ENCODE measurements at places on chromosomes 4 and X.

- no peak for DNase-seq
These were observed 67.4 kb upstream of the UGT2B10 start for GRCh38 chr4:68748181-68748991.

DNA sequence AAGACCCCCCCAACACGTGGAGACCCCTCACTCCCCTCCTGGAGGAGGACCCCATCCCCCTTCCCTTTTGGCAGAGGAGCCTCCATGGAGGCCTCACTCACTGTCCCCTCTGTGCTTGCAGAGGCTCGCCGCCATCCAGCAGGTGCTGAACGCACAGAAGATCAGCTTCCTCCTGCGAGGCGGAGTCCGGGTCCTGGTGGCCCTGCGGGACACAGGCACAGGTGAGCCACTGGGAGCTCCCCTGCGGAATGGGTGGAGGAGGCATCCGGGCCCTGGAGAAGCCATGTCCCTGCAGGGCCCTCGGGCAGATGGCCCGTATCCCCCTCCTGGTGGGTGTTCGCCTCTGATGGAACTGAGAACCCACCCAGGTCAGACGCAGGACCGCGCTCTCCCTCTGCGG is 206.5 kb downstream of the AFAP1 start:
- DNase-seq = no peak

- DNase-seq = no peak
These were observed 50.0 kb downstream of the KDR start for GRCh38 chr4:55075376-55075775.

DNA sequence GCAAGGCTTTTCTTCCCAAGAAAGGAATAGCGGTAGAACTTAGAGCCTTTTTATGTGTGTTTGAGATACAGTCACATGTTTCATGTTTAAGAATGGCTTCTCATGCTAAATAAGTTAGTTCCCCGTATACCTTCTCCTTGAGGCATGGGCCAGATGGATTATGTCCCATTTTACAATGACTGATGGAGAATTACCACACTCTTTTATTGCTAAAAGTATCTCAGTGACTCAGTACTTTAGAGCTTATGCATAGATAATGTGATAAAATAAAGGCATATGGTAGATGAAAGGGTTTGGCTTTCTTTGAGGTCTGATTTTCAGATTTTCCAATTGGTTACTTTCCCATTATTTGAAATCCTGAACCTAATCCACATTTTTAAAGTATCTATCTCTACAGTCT is 121.8 kb upstream of the BMPR1B start:
- no peak for DNase-seq

- no peak for DNase-seq
These were observed 183.0 kb upstream of the SFRP2 start for GRCh38 chr4:153971899-153972298.

- DNase-seq = no peak
These were observed 95.0 kb upstream of the SLC34A2 start for GRCh38 chr4:25560605-25561004.

DNA sequence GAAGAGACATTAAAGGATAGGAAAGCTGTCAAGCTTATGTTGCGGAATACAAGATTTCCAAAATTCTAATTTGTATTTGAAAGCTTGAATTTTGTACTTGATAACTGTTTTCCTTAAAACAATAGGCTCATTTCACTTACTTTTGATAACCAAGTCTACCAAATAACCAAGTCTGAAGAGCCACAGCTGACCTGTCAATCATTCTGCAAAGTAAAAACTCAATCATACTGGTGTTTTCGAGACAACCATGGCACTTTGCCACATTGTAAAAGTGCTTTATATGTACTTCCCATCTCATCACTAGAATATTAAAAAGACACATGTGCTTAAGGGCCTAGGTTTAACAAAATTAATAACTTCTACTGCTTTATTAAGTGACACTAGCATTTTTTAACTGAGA is 47.9 kb downstream of the LEF1 start:
- no peak for DNase-seq

GRCh38 chr4:69727926-69728325 is 32.5 kb downstream of the SULT1B1 start:
- no peak for DNase-seq

GRCh38 chr4:189533603-189534002 is 407.1 kb upstream of the FRG1 start:
- DNase-seq = no peak

DNA sequence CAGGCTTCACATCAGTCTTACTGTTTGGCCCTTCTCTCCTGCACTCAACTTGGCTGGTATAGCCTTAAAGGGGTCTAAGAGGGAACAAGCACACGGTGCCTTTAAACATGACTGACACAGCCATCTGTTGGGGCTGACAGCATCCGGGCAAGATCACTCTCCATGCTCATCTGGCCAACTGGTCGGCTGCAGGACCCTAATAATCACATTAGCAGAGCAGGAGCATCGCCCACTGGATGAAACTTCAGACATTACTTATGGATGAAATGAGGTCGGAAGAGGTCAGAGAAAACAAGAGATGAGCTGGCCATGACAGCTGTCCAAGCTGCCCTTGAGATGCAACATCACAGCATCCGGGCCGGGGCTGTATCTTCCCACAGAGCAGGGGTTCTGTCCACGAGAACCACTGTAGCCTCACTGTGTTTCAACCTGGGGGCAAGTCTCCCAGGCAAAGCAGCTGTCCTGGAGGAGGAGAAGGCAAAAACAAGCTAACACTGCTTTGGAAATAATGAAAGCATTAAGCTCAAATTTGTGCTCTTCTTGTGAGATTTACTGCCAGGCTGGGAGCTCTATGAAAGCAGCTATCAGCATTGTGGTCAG is 94.4 kb upstream of the TTC29 start:
- DNase-seq = no peak

- DNase-seq = no peak
These were observed 141.7 kb upstream of the SCML1 start for GRCh38 chrX:17595456-17596035.

GRCh38 chrX:132369617-132370326 is 119.1 kb downstream of the MBNL3 start:
- DNase-seq = no peak

DNA sequence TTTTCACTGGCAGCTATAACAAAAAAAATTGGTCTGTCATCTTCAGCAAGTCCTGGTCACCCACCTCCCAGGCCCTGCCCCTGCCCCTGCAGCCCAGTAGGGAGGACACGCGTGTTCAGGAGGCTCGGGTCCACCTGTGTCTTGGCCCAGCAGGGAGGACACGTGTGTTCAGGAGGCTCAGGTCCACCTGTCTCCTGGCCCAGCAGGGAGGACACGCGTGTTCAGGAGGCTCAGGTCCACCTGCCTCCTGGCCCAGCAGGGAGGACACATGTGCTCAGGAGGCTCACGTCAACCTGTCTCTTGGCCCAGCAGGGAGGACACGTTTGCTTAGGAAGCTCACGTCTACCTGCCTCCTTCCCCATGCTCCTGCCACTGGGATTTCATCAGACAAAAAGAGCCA is 44.9 kb downstream of the HTT-AS start:
- DNase-seq = no peak

- DNase-seq = no peak
These were observed 654.6 kb upstream of the GALNT7 start for GRCh38 chr4:172514011-172514410.

DNA sequence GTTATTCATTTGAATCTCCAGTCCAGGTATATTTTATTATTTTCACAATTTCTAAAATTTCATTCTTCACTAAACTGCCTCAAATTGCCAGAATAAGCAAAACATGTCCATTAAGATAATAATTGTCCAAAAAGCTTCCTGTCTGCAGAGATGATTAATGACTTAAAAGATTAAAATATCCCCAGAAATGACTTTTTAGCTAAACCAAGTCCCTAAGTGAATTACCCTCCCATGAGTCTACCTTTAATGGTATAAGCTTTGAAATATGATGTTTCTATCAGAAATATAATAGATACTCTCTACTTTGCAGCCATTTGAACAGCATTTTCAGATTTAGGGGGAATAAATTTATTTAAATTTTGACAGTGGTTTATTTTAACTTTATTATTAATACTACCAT is 289.2 kb upstream of the EMCN start:
- no peak for DNase-seq

DNA sequence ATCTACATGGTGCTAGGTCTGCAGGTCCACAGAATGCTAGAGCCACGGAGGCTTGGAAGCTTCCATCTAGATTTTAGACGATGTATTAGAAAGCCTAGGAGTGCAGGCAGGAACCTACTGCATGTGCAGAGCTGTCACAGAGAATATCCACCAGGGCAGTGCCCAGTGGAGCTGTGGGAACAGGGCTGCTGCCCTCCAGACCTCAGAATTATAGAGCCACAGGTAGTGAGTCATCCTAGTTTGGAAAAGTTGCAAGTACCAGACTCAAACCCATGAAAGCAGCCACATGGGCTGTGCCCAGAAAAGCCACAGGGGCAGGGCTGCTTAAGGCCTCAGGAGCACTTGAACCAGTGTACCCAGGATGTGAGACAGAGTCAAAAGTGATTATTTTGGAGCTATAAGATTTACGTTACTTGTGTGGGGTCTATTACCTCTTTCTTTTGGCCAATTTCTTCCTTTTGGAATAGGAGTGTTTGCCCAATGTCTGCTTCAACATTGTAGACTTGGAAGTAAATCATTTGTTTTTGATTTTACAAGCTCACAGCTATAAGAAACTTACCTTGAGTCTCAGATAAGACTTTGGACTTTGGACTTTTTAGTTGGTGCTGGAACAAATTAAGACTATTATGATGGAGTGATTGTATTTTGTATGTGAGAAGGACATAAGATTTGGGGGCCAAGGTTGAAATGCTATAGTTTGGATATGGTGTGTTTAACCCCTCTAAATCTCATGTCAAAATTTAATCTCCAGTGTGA is 143.5 kb upstream of the CHRDL1 start:
- no peak for DNase-seq

GRCh38 chrX:23610495-23610894 is 56.8 kb upstream of the PRDX4 start:
- no peak for DNase-seq

DNA sequence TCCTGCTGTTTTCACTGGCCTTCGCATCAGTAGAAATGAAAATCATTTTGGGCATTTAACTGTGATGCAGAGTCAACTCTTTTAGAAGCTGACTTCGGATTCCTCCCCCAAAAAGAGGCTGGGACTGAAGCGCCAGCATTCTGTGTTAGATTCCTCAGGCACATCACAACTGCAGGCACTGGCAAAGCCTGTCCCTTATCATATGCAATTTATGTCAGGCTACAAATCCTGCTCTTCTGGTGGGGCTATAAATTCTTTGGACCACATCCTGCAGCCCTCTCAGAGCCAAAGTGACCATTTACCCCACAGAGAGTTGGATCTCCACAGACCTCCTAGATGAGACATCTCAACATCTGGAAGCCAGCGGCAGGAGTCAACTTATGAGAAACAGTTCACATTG is 138.4 kb downstream of the CBR4 start:
- DNase-seq = no peak

- DNase-seq = no peak
These were observed 287.4 kb downstream of the CHIC1 start for GRCh38 chrX:73850124-73851013.

- no peak for DNase-seq
These were observed 29.5 kb downstream of the SMPX start for GRCh38 chrX:21728276-21728968.

DNA sequence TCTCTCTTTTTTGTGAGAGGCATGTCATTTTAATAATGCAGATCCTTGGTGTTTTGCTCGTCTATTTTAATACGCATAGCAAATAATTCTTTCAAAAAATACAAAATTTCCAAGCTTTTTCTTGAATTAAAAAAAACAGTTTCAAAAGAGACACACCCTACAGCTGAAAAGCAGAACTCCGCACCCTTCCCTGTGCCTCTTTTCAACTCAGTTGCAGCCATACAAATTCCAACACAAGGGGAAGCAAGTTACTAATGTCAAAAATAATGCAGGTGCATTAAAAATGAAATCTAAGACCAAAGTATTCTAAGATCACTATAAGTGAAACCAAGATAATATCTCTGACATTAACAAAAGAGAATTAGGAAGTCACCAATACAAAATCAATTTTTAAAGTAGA is 66.6 kb downstream of the NR3C2 start:
- no peak for DNase-seq

DNA sequence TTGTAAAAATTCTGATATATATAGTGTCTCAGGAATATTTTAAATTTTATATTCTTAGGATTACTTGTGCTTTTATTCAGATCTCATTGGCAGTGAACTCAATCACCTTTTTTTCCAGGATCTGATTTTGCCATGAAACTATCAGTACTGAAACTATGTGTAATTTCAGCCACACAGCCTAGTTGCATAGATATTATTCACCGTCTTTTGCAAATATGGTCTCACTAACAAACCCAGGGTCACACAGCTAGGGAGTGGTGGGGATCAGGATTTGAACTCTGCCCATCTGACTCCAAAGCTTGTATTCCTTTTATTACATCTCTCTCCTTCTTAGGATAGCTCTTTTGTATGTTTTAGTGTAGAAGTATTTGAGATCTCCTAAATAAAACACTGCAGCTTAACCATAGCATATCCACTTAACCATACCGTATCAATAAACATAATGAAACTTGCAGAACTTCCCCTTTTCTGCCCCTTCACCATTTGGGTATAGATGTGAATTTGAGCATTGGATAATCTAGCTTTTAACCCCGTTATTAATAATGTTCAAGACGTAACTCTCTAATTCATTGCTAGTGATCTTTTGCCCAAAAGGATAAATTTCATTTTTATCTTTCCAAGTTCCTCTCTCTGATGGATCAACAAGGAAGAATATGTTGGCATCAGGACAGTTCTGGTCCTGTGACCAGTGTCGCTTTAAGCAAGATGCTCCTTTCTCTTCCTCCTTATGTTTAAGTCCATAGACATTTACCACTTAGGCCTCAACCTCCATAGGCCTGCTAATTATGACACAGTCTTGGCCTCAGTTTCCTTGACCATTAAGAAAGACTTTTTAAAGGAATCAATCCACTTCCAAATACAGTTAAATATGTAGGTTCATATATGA is 74.6 kb downstream of the RAPGEF2 start:
- no peak for DNase-seq

DNA sequence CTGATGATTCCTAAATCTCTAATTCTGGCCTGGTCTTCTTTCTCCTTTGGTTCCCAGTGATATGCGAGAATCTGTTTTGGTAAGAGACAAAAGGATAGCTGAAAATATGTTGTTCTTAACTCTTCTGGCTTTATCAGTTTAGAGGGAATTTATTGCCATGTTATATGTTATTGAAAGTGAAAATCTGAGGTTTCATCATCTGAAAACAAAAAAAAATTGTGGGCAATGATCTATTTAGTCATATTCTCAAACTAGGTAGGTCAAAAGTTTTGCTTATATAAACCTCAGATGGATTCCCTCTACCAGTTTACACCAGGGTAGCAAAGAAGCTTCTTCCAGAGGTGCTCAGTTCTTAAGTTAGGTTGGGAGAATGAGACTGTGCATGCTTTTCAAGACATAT is 103.6 kb downstream of the ITM2A start:
- DNase-seq = no peak

GRCh38 chrX:118115953-118116712 is 477 bp downstream of the KLHL13 start:
- no peak for DNase-seq

- DNase-seq = no peak
These were observed 192.7 kb upstream of the NWD2 start for GRCh38 chr4:37051866-37052265.

DNA sequence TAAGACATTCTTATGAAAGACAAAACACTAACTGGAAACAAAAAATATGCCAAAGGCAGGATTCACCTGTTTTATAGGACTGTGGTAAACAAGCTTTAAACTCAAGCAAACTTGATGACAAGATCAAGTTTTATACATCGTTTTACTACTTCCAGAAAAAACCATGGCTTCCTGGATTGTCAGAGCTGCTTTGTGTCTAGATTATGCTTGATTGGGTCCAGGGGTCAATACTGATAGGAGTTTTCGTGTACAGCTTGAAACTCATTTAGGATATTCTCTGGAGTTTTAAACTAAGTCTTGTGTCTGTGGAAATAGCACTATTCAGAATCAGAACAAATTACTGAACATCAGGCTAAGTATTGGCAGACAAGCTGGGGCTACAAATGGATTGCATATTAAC is 13.0 kb downstream of the HCCS start:
- DNase-seq = no peak
